Left renal cortex interstitium (tissue), 4 donors: ENCODE measurements at places on chromosomes 6 and 20.

DNA sequence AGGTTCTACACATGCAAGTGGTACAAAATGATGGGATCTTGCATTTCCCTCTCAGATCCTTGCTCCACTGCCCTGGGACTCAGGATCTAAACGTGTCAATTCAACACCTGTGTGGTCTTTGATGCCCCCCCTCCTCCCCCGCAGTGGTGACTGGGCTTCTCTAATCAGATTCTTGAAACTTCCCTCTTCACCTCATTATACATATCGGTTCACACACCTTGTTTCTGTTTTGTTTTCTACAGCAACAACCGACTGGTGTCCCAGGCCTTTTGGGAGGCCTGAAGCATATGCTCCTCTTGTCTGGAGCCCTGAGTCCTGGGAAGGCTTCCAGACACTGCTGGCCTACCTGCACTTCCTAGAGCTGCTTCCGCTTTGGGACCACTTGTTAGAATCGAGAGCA is 20.0 kb downstream of the SAMD3 start:
- DNase-seq: no peak

GRCh38 chr6:165987483-165988301 is 180.0 kb downstream of the TBXT start:
- DNase-seq: no peak

DNA sequence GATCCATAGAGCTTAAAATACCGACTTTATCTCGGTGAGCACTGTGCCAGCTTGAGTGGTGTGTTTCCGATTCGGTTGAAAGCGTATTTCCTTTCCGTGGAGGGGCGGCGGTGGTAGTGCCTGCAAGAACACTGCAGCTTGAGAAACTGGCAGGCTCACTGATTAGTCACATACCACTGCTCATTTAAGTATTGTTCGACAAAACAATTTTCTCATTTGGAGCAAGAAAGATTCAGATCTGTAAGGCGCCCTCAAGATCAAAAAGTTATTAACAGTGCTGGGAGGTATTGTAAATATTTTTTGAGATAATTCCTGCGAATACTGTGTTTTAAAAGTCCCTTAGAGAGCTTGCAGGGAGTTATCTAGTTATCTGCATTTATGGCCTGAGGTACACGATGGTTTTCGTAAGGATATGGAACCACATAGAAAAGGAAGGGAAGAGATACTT is 1.3 kb downstream of the MAPK14 start:
- DNase-seq: peak; percentile 50

- DNase-seq: peak; percentile 79
Measured at GRCh38 chr6:28981833-28982475, 23.2 kb downstream of the ZNF311 start.

DNA sequence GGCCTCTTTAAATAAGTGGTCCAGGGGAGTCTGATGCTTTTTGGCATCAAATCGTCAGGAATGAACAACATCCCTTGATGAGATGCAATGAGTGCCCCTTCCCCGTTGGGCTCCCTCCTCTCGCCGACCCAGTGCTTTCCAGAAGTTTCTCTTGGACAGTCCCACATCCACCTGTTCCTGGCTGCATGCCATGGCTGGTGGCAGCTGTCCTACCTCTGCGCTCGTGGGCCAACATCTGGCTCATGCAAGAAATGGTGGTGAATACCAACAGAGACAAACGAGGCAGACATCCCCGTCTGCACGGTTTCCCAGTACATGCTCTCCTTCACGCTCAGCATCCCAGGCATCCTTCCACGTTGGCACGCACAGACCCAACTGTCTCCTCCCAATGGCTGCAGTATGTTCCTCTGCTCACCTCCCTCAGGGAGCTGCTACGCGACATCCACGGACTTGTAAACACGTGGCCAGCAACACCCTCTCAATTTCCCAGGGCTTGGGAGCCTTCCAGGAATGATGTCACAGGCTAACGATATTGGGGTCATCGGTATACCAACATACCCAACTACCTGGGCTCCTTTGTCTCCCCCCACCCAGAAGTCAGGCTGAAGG is 37.5 kb downstream of the PPP1R3G start:
- no peak for DNase-seq
